A549 treated with RU486 at 1 μM for 4 hours (cell line): ENCODE measurements at places on chromosomes 12 and 14. TPM values are rescaled to one million over a fixed set of nuclear protein-coding genes. Genes with fewer than 3 reads are reported as not detected.

OR4K2 gene
- total RNA-seq, result not detected in 5 replicates

SLC39A5 gene
- total RNA-seq, result not detected in 5 replicates

EML5 gene
- 0.47 to 1.1 TPM (median 0.83 TPM) in 5 replicates for total RNA-seq

NPFF gene
- total RNA-seq, result not detected in 5 replicates

GPR84 gene
- not detected in 5 replicates for total RNA-seq

SERPINA1 gene
- total RNA-seq, result 0.45 to 3.1 TPM (median 0.61 TPM) in 5 replicates

CFAP54 gene
- 0.91 to 1.4 TPM (median 1.1 TPM) in 5 replicates for total RNA-seq

PTCSC3 gene
- total RNA-seq, result not detected in 5 replicates

MYBPC1 gene
- total RNA-seq, result not detected in 5 replicates

NR4A1 gene
- total RNA-seq, result 28.1 to 48.1 TPM (median 36.7 TPM) in 5 replicates

SOX5 gene
- total RNA-seq, result not detected in 5 replicates

P2RX7 gene
- not detected in 5 replicates for total RNA-seq

PDE3A gene
- 1.7 to 3.9 TPM (median 3.7 TPM) in 5 replicates for total RNA-seq

CLEC9A gene
- total RNA-seq, result not detected in 5 replicates
